ENCODE measurements at places on chromosomes 12 and 14.

- no peak for DNase-seq
Measured at GRCh38 chr14:103626146-103626850, 2.7 kb upstream of the KLC1 start.

- DNase-seq: no peak
Measured at GRCh38 chr12:22477894-22478287, 66.5 kb downstream of the C2CD5 start.

GRCh38 chr14:89621009-89621421 lies 204.0 kb upstream of the FOXN3 start:
- DNase-seq: peak; percentile 37

DNA sequence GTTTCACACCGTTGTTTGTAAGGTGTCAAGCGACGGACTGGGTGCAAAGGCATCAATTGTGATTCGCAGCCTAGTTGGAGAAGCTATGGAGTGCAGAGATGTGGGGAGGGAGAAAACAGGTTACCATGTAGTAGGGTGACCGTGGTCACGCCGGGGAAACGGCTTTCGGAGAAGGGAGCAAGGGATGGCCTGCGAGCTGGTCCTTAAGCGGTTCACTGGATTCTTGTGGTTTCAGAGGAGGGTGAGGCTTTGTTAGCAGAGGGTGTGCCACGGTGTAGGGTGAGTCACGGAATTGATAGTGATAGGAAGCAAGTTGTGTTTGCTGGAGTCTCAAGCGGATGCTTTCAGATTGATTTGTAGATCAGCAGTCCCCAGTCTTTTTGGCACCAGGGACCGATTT lies 2.3 kb downstream of the PIWIL1 start:
- DNase-seq: no peak

DNA sequence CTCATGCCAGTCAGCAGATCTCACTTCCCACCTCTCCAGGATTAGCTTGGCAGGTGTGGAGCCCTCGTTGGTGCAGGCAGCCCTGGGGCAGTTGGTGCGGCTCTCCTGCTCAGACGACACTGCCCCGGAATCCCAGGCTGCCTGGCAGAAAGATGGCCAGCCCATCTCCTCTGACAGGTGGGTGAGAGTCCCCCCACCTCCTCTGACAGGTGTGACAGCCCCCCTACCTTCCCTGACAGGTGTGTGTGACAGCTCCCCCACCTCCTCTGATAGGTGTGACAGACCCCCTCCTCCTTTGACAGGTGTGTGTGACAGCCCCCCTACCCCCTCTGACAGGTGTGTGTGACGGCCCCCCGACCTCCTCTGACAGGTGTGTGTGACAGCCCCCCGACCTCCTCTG lies 26.3 kb downstream of the PAPLN start:
- no peak for DNase-seq

DNA sequence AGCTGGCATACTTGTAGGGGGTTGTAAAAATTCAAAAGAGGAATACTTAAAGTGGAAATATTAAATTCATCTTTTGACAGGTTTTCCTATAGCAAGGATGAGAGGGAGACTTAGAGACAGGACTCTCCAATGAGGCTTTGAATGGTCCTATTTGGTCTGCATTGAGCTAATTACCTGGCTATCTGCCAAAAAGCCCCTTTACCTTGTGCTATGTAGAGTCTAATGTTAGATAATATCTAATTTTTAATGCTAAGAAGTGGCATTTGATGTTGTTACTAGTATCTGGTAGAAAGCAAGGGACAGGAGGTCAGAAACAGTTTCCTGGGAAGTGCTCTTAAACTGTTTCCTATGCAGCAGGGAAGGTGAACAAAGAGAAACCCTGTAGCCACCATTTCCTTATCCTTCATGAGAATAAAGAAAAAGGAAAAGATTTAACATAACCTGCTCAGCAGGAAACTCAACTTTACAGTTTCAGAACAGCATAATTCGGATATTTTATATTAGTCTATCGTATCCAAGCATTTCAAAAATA lies 550.0 kb downstream of the SOX5 start:
- no peak for DNase-seq

DNA sequence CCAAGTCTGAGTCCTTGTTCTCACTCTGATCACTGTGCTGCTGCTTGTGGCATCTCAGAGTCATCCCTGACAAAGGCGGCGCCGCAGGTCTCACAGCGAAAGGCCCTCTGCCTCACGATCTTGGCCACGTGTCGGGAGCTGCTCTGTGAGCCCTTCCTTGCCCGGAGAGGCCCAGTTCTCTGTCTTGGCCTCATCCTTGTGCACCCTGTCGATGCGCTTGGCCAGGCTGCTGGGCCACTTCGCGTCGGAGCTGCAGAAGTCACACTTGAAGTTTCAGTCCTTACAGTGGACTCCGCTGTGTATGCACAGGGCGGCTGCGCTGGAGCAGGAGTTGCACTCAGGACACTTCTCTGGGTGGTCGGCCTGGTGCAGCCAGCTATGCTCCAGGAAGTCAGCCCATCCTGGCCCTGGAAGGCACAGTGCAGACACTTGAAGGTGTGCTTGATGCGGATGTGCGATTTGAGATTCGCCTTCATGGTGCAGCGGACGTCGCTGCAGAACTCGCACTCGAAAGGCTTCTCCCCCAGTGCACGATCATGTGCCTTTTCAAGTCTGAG lies 36.4 kb upstream of the SAV1 start:
- DNase-seq: no peak

DNA sequence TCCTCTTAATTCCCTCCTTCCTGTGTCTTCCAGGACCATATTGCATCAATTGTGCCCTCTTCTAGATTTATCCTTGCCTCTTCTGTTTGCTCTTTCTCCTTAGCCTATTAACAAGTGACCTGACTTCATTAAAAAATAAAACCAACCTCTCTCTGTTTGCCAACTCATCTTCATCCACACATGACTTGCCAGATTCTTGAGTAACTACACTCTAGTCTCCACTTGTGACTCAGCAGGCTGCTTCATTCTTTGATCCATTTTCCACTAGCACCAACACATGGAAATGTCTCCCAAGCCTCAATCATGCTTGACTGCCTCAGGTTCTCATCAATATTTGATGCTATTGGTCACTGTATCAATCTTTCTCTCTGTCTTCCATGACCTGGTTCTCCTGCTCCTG lies 492.4 kb upstream of the TMPO start:
- DNase-seq: no peak

- no peak for DNase-seq
Measured at GRCh38 chr14:90355540-90356518, 24.1 kb upstream of the NRDE2 start.

DNA sequence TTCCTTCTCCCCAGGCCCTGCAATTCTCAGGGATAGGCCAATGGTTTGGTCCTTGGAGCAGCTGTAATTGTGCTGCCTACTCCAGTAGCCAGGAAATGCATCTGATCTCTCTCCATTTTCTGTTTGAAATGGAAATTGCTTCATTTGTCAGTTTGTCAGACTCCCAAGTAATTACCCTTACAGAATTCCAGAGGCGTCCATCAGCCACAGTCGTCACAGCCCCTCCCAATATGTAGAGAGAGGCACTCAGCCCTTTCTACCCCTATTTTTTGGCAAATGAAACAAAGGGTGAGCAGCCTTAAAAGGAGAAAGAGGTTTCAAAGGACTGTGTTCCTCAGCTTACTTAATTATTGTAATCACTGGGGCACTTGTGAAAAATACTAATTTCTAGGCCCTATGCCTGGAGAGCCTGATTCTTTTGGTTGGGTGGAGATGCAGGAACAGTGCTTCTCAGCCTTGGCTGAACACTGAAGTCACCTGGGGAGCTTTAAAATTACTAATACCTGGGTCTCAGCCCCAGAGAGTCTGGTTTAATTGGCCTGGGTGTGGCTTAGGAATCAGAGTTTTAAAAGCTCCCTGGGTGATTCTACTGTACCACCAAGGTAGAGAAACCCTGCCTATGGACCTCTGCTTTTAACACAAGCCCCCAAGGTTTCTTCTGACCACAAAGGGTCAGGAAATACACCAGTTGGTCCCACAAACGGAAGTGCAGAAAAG lies 190.0 kb downstream of the EMP1 start:
- no peak for DNase-seq

GRCh38 chr12:72406111-72406510 lies 133.9 kb downstream of the TRHDE start:
- no peak for DNase-seq

GRCh38 chr14:83133981-83134645 lies 1600.5 kb upstream of the SEL1L start:
- DNase-seq: no peak

GRCh38 chr14:73634011-73634833 lies 10.6 kb upstream of the DNAL1 start:
- DNase-seq: no peak

GRCh38 chr12:121875582-121875981 lies 13.0 kb upstream of the PSMD9 start:
- no peak for DNase-seq

- DNase-seq: no peak
Measured at GRCh38 chr14:33762161-33762851, 188.6 kb downstream of the EGLN3 start.

DNA sequence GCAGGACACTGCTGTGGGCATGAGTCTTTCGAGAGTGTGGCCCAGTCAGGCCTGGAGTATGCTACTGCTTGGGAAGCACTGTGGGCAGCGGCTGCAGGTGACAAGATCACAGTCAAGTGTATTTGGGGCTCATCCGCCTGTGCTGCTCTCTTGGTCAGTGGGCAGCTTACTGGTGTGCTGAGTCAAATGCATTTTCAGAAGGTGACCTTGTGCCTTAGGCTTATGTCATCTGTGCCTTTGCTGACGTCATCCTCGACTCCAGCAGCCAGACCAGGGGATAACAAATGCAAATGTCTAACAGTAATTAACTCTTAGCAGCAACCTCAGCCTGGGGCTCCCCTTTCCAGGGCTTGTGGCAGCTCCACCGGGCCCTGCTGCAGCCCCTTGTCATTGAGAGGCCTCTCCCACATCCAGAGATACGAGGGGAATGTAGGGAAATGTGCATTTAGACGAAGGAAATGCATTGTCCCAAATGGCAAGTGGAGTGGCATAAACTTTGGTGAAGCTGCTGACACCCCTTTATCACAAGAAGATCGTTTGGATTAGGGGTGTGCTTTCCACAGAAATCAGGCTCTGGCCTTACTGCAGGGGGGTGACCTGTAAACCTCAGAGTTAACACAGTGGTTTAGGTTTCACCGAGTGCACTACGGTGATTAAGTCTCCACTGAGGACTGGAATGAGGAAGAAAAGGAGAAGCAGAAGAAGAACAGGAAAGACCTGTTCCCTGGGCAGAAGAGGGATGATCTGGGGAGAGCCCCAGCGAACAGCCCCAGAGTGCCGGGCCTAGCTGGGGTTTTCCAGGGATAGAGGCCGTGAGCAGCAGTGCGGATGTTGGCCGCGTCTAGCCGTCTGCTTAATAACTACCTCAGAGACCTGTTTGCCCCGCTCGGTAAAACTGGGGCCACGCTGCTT lies 39.7 kb downstream of the PSMA6 start:
- no peak for DNase-seq

- no peak for DNase-seq
Measured at GRCh38 chr14:96285667-96286066, 29.7 kb downstream of the BDKRB1 start.

GRCh38 chr14:51733147-51733546 lies 81.4 kb downstream of the FRMD6 start:
- DNase-seq: no peak

DNA sequence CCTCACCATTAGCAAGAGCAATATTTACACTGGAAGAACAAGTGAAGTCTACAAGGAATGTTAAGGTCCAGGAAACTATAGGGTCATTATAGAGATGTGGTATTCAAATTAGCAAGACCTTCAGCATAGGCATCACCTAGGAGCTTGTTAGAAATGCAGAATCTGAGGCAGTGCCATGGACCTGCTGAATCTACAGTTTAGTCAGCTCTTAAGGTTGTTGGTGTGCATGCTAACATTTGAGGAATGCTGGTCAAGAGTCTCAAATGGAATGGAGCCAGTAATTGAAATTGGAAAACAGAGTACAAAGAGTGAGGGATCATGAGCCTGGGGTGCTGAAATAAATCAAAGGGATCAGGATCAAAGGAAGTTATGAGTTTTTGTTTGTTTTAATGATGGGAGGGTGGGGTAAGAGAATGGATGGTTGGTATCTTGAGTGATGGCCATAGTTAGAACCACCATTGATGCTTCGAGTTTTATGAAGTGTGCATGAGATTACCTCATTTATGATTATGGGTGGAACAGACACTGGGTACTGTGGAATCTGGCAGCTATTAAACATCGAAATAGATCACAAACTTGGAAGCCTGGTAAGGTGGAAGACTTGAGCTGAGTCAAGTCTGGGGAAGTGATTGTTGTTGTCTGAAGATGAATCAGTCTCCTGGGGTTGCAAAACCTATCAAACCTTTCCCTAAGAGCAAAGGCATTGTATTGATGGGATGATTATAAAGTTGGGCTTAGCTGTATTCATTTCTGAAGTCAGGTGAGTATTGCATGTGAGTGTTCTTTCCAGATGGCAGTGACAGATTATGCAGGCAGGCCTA lies 323.3 kb upstream of the E2F7 start:
- no peak for DNase-seq

- DNase-seq: no peak
Measured at GRCh38 chr14:31278883-31279282, 71.3 kb upstream of the HECTD1 start.

DNA sequence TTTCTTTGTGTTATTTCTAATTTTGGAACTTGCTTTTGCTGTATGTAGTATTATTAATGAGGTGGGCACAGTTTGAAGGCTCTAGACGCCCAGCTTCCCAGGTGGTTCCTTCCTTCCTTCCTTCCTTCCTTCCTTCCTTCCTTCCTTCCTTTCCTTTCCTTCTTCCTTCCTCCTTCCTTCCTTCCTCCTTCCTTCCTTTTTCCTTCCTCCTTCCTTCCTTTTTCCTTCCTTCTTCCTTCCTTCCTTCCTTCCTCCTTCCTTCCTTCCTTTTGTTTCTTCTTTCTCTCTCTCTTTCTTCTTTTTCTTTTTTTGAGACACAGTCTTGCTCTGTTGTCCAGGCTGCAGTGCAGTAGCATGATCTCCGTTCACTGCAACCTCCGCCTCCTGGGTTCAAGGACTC lies 906.7 kb downstream of the AACS start:
- no peak for DNase-seq

DNA sequence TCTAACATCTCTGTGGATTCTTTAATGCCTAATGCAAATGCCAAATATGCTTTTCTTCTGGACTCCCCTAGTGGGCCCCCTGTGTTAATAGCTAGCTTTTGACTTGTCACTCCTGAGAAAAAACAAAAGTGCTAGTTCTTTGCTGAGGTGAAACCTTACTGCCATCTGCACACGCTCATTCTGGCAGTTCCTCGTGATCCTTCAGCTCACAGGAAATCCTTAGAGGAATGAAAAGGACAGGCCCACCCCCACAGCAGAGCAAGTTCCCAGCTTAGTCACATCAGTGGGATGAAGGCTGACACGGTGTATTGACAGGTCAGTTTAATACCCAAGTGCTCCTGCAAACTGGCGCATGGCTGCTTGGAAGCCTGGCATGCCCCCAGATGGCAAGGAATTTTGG lies 165.1 kb upstream of the ATP2B1 start:
- no peak for DNase-seq

Data from activated effector memory CD4-positive, alpha-beta T cell treated with Interleukin-2 at 50 U/mL for 16 hours (primary cell).